ENCODE measurements at places on chromosomes 6 and 20. TPM values are rescaled to one million over a fixed set of nuclear protein-coding genes. Genes with fewer than 3 reads are reported as not detected.

DNA sequence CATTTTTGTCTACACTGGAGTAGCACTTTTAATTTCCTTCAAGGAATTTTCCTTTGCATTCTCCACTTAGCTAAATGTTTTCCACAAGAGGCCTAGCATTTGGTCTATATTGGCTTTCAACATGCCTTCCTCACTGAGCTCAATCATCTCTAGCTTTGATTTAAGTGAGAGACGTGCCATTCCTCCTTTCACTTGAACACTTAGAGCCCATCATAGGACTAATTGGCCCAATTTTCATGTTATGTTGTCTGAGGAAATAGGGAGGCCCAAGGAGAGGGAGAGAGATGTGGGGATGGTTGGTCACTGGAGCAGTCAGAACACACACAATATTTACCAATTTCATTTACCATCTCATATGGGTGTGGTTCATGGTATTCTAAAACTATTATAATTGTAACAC lies 645.0 kb downstream of the PRKN start:
- no peak overlapping the region for H3K27ac ChIP-seq
- no peaks in the 10 kb centered on the region for H3K36me3 ChIP-seq
- no peaks in the 10 kb centered on the region for H3K4me1 ChIP-seq
- no peak overlapping the region for H3K4me3 ChIP-seq

GRCh38 chr6:111731456-111732195 lies 125.9 kb upstream of the TRAF3IP2 start:
- DNase-seq, result no peak
- no peak overlapping the region for H3K4me3 ChIP-seq
- H3K36me3 ChIP-seq, result no peaks in the 10 kb centered on the region
- H3K27ac ChIP-seq, result no peak overlapping the region

DNA sequence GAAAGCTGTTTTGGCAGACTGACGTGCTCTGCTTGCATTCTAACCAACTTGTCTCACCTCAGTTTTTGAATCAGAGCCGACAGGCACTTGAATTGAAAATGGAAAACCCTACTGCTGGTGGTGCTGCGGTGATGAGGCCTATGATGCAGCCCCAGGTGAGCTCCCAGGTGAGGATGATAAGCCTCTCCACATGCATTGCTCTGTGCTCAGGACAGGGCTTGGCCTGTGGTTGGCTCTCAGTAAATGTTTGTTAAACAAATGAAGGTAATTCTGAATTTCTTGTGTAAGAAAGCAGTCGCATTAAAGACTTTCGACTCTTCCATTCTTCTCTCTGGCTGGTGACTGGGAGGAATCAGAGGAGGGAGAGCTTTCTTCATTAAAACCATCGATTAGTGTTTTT lies 136.3 kb downstream of the SULF2 start:
- H3K36me3 ChIP-seq, result peaks cover 99% of the 10 kb centered on the region
- DNase-seq, result no peak
- H3K27me3 ChIP-seq, result no peaks in the 10 kb centered on the region
- H3K4me3 ChIP-seq, result no peak overlapping the region
- peaks cover 8% of the 10 kb centered on the region for H3K4me1 ChIP-seq

- H3K27ac ChIP-seq, result no peak overlapping the region
- no peak overlapping the region for H3K4me3 ChIP-seq
- DNase-seq, result no peak
Observed at GRCh38 chr6:149823013-149823412, 41.1 kb downstream of the LRP11 start.

DNA sequence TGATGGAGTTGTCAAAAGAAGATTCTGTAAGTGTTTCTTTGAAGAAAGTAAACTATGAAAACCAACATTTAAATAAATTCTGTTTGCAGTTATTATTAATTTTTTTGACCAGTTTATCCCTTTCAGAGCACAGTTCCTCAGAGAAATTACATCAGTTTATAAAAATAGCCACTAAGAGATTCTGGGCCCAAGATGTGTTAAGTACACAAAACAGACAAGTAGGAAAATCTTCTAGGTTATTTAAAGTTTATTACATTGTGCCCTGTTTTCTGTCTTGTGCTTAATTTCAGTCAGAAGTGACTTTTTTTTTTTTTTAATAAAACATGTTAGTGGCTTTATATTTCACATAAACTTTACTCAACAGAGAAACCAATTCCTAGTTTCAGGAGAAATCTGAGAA lies 72.3 kb downstream of the ECT2L start:
- no peaks in the 10 kb centered on the region for H3K36me3 ChIP-seq
- no peak for DNase-seq
- peak overlapping the region; percentile 87 for H3K27ac ChIP-seq
- H3K27me3 ChIP-seq, result no peaks in the 10 kb centered on the region

DNA sequence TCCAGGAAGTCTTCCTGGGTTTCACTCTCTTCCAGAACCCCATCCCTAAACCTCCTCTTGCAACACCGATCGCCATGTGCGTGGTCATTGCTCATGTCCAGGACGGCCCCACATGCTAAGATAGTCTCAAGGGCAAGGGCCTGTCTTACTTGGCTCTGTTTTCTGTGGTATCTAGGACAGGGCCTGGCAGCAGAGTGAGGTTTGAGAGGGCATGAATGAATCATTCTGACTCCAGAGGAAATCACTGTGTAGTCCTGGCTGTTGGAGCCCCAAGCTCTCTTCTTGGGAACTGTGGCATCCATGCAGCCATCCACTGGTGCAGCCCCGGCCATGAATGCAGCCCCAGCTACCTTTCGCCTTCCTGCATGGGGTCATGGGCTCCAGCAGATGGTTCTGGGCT lies 12.4 kb downstream of the SIRPA start:
- H3K4me3 ChIP-seq, result no peak overlapping the region
- peak; percentile 52 for DNase-seq
- H3K4me1 ChIP-seq, result peaks cover 22% of the 10 kb centered on the region
- H3K36me3 ChIP-seq, result no peaks in the 10 kb centered on the region

- H3K27me3 ChIP-seq, result no peaks in the 10 kb centered on the region
- H3K4me1 ChIP-seq, result no peaks in the 10 kb centered on the region
- no peak overlapping the region for H3K4me3 ChIP-seq
- no peak overlapping the region for H3K27ac ChIP-seq
Observed at GRCh38 chr6:3442431-3443220, 14.2 kb downstream of the SLC22A23 start.

DNA sequence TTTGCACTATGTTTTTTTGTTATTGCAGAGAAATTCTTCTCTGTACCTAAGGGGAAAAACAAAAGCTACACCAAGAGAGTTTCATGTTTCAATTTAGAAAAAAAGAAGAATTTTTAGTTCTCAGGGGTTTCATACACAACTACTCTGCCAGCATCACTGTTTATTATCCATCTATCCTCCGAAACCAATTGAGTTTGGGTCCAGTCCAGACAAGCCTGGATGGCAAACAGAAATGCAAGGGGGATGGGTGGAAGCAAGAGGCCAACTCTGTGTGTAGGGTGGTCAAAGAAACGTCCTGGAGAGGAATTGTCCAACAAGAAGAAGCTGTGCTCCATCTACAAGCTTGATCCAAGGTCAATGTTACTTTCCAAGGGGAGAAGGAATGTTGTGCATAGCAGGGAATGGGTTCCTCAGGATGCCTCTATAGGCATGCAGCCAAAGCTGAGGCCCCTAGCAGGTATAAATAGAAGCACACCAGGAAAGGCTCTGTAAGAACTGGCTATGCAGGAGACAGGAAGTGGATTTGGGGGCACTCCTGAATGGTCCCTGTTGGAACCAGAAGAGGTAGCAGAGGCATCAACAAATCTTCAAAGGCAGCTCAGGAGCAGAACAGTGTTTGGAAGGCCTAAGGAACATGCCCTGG lies 64.4 kb downstream of the FILIP1 start:
- H3K36me3 ChIP-seq, result no peaks in the 10 kb centered on the region
- no peak overlapping the region for H3K4me3 ChIP-seq
- H3K27ac ChIP-seq, result peak overlapping the region; percentile 15

GRCh38 chr6:42774201-42774600 lies 7.7 kb upstream of the BICRAL start:
- no peak overlapping the region for H3K27ac ChIP-seq
- no peaks in the 10 kb centered on the region for H3K27me3 ChIP-seq
- no peaks in the 10 kb centered on the region for H3K4me1 ChIP-seq
- DNase-seq, result no peak
- H3K36me3 ChIP-seq, result no peaks in the 10 kb centered on the region

- H3K4me1 ChIP-seq, result no peaks in the 10 kb centered on the region
- DNase-seq, result no peak
- H3K27ac ChIP-seq, result no peak overlapping the region
- H3K4me3 ChIP-seq, result no peak overlapping the region
- H3K27me3 ChIP-seq, result peaks cover 3% of the 10 kb centered on the region
- no peaks in the 10 kb centered on the region for H3K36me3 ChIP-seq
Observed at GRCh38 chr20:24781418-24781980, 167.6 kb upstream of the CST7 start.

DNA sequence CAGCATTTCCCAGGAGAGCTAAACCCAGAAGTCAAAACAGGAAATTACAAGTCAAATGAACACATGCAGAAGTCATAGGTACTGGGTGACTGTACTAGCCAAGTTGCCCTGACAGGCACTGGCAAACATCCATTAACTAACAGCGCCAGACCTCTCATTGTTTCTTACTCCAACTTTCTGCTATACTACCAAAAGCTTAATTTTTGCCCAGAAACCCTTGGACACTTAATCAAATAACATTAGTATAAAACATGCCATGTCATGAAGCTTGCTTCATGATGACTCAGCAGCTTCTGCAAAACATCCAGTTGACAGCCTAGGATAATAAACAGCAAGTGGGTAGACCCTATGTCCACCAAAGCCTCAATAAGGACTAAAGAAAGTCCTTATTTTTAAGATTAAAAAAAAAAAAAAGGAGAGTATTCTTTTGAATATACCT lies 3.5 kb downstream of the NUP153 start:
- no peaks in the 10 kb centered on the region for H3K36me3 ChIP-seq
- H3K27ac ChIP-seq, result peak overlapping the region; percentile 46
- H3K4me3 ChIP-seq, result no peak overlapping the region
- H3K27me3 ChIP-seq, result no peaks in the 10 kb centered on the region

GRCh38 chr6:24899997-24900325 lies 35.8 kb downstream of the RIPOR2 start:
- no peaks in the 10 kb centered on the region for H3K27me3 ChIP-seq
- DNase-seq, result no peak
- no peak overlapping the region for H3K4me3 ChIP-seq
- H3K27ac ChIP-seq, result no peak overlapping the region
- no peaks in the 10 kb centered on the region for H3K36me3 ChIP-seq

DNA sequence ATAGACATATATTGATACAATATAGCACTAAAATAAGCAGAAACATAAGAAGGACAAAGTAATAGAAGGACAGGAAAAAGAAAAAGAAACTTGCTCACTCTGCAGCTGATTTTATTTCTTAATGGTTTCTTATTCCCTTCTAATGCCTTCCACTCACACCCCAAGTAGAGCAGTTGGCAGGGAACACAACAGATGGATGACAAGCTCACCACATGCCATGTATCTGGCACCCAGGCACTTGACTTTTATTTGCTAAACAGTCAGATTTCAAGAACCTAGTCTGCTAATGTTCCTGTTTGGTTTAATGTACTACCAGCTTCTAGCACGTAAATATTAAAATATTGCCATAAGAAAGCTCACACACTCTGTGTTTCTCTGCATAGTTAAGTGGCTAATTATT lies 87.1 kb downstream of the COL19A1 start:
- H3K4me3 ChIP-seq, result no peak overlapping the region
- H3K4me1 ChIP-seq, result peaks cover 6% of the 10 kb centered on the region
- no peaks in the 10 kb centered on the region for H3K27me3 ChIP-seq
- no peak for DNase-seq
- H3K36me3 ChIP-seq, result no peaks in the 10 kb centered on the region

DNA sequence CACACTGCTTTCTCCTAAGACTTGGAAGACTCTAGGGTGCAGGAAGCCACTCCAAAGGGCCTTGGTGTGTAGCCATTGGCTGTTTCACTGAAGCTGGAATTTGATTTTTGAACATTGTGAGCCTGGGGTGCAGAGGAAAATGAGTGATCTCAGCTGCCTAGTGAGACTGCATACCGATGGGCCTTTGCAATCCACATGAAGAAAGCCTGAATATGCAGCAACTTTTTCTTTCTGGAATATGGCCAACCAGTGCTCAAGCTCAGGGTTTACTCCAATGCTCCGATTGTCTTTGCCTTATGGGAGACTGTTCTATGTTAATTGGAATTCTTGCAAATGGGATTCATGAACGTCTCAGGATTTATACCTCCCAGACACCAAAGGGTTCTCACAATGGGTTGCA lies 242.6 kb downstream of the DOK5 start:
- H3K27me3 ChIP-seq, result no peaks in the 10 kb centered on the region
- no peak overlapping the region for H3K4me3 ChIP-seq
- no peak overlapping the region for H3K27ac ChIP-seq
- no peaks in the 10 kb centered on the region for H3K4me1 ChIP-seq
- H3K36me3 ChIP-seq, result no peaks in the 10 kb centered on the region

- H3K27ac ChIP-seq, result no peak overlapping the region
- no peak overlapping the region for H3K4me3 ChIP-seq
- peak; percentile 56 for DNase-seq
- H3K4me1 ChIP-seq, result peaks cover 9% of the 10 kb centered on the region
- peaks cover 34% of the 10 kb centered on the region for H3K36me3 ChIP-seq
- H3K27me3 ChIP-seq, result no peaks in the 10 kb centered on the region
Observed at GRCh38 chr20:3706774-3707507, 5.5 kb downstream of the SIGLEC1 start.

DNA sequence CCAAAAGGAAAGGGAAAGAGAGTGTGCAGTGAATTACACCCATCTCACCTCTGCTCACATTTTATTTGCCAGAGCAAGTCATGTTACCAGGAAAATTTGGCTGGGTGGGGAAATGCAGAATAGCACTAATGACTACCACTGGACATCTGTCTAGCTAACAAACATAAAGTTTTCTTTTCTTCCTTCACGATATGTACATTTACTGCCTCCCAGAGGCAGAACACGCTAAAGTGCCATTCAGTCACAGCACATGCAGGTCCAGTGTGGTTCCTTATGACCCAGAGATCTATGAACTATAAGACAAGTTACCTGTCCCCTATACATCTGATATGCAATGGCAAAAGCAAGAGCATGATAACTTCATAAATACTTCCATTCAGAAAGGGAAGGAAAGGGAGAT lies 194.1 kb downstream of the OGFRL1 start:
- H3K36me3 ChIP-seq, result no peaks in the 10 kb centered on the region
- no peak overlapping the region for H3K27ac ChIP-seq
- H3K4me3 ChIP-seq, result no peak overlapping the region
- H3K27me3 ChIP-seq, result no peaks in the 10 kb centered on the region

DNA sequence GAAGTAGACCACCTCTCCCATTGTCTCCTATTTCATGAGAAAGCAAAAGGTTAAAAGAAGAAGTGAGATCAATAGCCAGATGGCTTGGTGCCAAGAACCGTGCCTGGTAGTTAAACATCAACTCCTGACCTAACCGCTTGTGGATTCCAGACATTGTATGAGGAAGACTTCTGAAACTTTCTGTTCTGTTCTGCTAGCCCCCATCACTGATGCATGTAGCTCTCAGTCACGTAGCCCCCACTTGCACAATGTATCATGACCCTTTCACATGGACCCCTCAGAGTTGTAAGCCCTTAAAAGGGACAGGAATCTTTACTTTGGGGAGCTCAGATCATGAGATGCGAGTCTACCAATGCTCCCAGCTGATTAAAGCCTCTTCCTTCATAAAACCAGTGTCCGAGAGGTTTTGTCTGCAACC lies 301.2 kb downstream of the RNGTT start:
- no peaks in the 10 kb centered on the region for H3K4me1 ChIP-seq
- no peak overlapping the region for H3K4me3 ChIP-seq
- no peak for DNase-seq
- no peaks in the 10 kb centered on the region for H3K36me3 ChIP-seq

Gene SLC26A8
- total RNA-seq, result 0.34 TPM

Gene SPEF1
- total RNA-seq, result not detected

Gene SCRT2
- total RNA-seq, result not detected

Gene METTL24
- 2.4 TPM for total RNA-seq

Gene NOL4L
- 3.1 TPM for total RNA-seq

Gene BNIP5
- not detected for total RNA-seq

Gene APOBEC2
- 237 TPM for total RNA-seq

Gene RNF39
- total RNA-seq, result not detected

Gene COL21A1
- total RNA-seq, result 48.1 TPM

Gene ANKRD66
- not detected for total RNA-seq

Gene SLC32A1
- not detected for total RNA-seq

All from heart left ventricle (tissue), 16 donors.